ENCODE measurements at places on chromosomes 1 and 21.

GRCh38 chr1:12756273-12756672, 10.3 kb downstream of the CFAP107 start:
- no peak for DNase-seq

DNA sequence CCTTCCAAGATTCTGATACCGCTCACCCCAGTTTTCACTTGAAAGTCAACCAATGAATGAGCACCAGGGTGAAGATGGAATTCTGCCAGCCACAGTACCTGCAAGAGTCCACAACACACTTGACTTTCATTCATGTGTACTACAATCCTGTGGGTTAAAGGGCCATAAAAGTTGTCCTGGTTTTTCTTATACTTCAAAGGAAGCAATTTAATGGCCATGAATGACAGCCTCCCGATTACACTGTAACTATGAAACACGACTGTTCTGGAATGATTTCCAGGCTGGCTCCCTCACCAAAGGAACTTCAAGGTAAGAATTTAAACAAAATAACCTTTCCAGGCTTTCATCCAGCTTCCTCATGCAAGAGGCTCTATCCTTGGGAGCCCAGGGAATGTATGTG, 502.8 kb downstream of the SMYD3 start:
- DNase-seq: no peak

DNA sequence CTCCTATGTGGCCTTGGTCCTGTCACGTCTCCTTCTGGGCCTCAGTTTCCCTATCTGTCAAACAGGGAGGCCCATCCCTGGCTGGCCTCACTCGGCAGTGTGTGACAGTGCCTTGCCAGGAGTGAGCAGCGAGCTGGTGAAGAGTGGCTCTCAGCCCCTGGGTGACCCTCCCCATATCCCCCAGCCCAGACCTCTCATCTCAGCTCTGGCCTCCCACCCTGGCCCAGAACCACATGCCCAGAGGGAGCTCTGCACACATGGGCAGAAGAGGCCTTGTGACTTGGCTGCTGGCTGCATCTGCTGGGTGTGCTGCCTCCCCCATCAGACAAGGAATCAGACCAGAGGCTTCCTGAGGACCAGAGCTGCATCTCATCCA, 19.5 kb upstream of the PADI1 start:
- no peak for DNase-seq

GRCh38 chr21:38447611-38448010, 50.7 kb downstream of the ERG start:
- DNase-seq: no peak

DNA sequence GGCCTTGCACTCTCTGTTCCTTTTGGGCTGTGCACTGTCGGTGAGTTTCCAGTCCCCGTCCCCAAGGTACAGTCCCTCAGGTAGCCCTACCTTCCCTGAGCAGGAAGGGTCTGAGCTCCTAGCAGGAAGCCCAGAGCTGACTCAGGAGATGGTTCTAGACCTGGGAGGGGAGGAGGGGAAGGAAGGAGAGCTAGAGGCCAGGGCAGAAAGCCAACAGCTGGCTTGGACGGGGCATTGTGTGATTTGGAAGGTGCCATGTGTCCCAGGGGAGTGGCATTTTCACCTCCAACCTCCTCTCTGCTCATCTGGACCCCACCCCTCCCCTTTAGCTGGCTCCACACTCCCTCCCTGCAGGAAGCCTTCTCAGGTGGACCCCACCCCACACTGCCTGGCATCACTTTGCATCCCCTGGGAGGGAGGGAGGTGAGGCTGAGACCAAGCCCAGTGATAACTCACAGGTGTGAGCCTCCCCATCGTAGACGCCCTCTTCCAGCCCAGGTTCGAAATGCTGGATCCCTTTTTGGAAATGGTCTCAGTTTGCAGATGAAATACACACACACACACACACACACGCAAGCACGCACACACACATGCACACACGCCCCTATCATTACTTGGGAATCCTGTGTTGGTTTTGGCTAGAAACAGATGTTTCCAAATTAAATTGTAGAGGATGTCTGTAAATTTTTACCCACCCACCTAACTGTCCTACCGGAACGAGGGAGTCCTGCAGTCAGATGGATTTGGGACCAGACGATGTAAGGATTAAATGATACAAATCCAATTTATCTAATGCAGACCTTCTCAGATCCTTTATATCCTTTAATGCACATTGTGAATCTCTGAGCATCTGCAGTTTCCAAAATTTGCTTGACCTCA, 19.7 kb upstream of the IFNLR1 start:
- DNase-seq: no peak

DNA sequence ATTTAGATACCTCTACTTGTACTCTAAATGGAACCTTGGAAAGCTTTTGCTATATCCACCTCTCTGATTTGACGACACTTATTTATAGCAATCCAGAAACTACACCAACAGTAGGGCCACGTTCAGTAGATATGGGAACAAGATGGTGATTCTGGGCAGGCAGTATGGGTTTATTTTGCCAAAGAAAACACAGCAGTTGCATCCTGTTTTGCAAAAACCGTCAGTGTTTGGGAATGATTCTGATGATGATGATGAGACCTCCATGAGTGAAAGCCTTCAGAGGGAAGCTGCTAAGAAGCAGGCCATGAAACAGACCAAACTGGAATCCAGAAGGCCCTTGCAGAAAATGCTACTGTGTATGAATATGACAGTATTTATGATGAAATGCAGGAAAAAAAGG, 41.5 kb upstream of the NEXN start:
- no peak for DNase-seq

DNA sequence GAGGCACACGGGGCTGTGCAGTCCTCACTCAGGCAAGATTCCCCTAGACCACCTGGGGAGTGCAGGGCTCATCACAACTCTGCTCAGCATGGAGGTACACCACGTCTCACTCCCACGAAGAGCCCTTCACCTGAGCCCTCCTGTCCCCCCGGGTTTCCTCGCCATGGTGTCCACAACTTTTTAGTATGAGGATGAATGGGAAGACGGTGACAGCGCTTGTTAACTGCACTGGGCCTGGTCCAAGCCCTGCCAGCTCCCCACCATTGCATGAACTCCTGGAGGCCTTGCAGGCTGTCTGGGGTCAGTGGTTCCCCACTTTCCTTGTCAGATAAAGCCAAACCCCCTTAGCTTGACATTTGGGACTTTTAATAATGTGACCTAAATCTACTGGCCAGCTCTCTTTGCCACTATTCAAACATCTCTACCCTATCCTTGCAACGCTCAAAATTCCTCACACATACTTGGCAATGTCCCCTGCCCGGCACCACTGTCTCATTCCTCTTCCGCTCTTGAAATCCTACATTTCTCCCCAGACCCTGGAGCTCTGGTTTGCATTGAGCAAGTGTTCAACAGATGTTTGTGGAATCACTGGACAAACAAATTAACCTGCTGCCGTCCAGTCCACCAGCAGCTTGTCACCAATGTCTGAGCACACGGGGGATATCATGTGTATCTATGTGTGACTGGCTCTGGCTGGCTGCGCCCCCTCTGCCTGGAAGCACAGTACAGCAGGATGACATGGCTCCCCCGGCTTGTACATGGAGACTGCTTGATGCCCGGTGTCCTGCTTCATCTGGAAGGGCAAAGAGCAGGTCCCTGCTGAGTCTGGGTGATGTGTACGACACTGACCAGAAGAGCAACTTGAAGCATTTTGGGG, 11.2 kb downstream of the TMEM9 start:
- no peak for DNase-seq

DNA sequence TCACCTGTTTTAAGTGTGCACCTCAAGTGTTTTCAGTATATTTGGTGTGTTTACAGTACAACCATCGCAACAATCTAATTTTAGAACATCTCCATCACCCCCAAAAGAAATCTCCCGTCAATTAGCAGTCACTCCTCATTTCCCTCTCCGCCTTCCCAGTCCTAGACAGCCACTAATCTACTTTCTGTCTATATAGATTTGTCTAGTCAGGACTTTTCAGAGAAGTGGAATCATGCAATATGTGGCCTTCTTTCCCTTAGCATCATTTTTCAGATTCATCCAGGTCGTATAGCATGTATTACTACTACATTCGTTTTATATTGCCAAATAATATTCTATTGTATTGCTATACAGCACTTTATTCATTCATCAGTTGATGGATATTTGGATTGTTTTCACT, 1.7 kb upstream of the SHE start:
- DNase-seq: no peak

DNA sequence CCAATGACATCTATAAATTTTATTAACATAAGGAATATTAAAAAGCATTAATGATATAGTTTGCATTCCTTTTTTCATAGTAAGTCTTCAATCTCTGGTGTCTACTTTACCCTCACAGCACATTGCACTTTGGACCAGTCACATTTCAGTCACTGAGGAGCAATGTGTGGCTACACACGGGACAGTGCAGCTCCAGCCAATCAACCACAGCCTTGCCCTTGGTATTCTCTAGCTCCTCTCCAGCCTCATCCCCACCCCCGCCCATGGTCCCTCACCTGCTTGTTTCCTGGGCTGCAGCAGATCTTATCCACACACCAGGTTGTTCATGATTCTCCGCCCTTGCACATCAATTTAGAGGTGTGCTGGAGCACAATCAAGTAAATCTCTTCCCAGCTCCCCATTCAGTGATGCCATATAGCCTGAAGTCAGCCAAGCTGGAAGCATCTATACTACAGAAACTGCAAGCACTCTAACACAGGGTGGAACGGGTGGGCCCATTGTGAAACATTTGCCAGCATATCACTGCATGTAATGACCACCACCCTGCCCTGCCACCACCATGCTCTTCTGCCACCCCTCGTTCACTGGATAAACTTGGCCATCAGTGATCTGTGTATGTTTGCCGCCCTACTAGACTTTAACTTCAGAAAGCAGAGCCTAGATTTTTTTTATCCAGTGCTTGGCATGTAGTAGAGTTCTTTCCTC, 93.0 kb upstream of the SLC44A3 start:
- DNase-seq: no peak

DNA sequence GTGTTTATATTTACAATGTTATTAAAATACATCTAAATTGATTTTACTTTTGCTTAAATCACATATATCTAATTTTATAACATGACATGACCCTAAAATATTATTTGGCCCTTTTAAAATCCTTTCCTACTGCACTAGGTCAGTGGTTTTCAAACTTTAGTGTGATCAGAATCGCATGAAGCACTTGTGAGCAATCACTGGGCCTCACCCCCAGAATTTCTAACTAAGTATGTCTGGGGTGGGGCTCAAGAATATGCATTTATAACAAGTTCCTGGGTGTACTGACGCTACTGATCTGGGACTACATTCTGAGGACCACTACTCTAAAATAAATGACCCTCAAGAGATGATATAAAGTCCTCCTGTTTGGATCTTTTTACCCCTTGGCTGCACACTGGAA, 8.8 kb downstream of the COL24A1 start:
- no peak for DNase-seq

GRCh38 chr21:38864964-38865363, 59.2 kb downstream of the ETS2 start:
- DNase-seq: no peak

Measured in AG08396 (cell line).